ENCODE measurements at places on chromosomes 12 and 14.

GRCh38 chr12:104467346-104467837 lies 10.6 kb downstream of the CHST11 start:
- no peak for DNase-seq

DNA sequence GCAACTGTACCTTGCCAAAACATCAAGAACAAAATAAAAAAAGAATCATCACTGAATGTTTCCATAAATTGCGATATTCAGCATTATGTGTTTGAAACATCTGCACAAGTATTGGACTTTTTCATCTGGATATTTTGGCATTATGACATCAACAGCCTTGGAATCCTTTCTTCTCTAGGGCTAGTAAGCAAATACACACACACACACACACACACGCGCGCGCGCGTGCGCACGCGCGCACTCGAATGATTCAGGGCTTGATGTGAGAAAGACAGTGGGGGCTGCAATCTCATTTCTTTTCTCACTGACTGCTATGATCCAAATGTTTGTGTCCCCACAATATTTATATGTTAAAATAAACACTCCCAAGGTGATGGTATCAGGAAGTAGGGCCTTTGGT lies 90.0 kb upstream of the SLC38A4 start:
- no peak for DNase-seq

DNA sequence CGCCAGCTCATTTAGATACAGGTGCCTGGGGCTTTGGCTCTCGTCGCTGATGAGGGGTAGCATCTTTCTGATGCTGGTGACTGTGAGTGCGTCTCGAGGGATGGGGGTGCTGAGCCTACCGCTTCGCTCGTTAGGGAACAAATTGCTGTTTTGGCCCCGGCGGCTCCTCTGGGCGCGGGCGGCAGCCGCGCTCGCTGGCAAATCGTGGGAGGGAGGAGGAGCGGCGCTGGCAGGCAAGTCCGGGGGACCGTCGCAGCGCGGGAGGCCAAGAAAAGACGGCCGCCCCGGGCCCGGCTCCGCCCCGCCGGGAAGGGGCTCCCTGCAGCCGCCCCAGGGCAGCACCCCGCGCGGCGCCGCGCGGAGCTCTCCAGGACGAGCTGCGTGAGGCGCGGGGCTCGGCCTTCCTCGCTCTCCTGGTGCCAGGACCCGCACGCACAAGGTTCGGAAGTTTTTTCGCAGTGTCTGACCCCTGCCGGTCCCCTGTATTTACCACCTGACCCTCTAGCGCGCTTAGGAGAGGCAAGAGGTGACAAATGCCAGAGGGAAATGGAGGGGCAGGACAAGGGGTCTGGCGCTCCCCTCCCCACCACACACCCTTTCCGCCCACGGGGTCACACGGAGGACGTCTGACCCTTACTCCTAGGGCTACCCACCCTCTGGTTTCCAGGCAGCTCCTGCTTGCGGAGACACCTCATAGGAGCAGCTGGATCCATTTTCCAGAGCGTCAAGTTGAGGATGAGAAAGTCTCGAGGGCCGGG lies 899 bp upstream of the KCNH3 start:
- peak; percentile 37 for DNase-seq

DNA sequence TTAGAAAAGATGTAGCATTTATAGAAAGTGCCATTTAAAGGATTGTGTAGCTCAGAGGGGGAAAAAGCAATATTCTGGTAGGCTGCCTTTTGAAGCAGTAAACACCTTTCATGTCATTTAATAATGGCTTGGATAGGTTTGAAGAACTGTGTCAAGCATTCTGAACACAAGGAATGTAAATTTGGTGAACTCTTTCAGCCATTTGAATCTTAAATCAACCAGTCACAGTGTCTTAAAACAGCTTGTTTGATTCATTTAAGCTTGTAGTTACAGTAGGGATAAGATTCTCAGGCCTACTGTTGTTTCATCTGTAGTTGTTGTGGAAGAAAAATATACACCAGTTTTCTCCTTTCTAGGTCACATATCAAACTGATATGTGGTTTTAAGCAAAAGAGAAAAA lies 299.4 kb upstream of the NOVA1 start:
- no peak for DNase-seq

DNA sequence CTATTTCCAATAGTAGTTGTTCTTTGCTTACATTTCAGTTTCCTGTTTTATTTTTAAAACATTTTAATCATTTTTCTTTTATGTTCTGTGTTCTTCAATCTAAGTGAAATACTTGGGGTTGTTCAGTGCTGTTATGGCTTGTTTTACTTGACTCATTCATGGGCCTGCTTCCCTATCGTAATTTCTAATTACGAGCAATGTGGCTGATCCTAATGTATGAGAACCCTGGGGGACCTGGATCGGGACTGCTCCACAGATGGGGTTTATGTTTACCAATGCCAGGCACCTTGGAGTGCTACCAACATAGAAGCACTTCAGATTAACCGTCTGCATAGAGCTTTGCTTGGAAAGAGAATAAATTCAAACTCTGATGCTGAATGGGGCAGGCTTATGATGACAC lies 29.8 kb downstream of the TECPR2 start:
- no peak for DNase-seq

GRCh38 chr14:73142216-73142615 lies 5.9 kb downstream of the PSEN1 start:
- no peak for DNase-seq

GRCh38 chr14:55609681-55610080 lies 29.7 kb downstream of the KTN1 start:
- DNase-seq = no peak

GRCh38 chr14:62661818-62662217 lies 383.4 kb downstream of the KCNH5 start:
- no peak for DNase-seq

GRCh38 chr12:56231184-56231582 lies 1.3 kb downstream of the SLC39A5 start:
- DNase-seq = no peak

- no peak for DNase-seq
Observed at GRCh38 chr14:71240171-71240570, 332.9 kb downstream of the PCNX1 start.

DNA sequence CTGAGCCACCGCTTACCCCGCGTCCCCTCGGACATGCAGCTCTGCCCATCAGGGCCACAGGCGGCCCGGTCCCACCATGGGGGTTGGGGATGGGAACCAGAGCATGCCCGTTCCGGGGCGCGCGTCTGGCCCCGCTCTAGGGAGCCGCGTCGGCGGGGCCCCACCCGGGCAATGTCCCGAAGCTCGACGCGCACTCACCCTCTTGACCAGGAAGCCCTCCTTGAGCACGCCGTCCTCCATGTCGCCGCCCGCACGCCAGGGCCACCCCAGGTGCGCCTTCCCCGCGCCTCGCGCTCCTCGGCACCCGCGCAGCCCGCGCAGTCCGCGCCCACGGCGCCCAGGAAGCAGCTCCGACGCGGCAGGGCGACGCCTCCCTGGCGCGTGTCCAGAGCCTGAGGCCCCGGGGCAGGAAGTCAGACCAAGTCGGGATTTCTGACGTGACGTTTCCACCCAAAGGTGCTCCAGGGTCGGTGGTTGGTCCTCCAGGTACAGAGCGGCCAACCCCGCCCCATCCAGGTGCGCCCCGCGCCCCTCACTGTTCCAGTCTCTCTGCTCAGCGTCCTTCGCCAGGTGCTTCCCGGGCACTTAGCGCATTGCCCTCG lies at the start of gene PLEK2:
TSS of gene PLEK2 (minus strand) at position 346 of the 602 bp plus-strand sequence. CDS start at position 240, 106 bp downstream.
- peak; percentile 4 for DNase-seq

GRCh38 chr12:89775063-89775985 lies 66.7 kb upstream of the ATP2B1 start:
- no peak for DNase-seq
